NCI-H1436 (cell line): ENCODE measurements at places on chromosomes 4 and X.

GRCh38 chr4:70601422-70602039, 9.5 kb downstream of the AMBN start:
- DNase-seq: peak; percentile 84

DNA sequence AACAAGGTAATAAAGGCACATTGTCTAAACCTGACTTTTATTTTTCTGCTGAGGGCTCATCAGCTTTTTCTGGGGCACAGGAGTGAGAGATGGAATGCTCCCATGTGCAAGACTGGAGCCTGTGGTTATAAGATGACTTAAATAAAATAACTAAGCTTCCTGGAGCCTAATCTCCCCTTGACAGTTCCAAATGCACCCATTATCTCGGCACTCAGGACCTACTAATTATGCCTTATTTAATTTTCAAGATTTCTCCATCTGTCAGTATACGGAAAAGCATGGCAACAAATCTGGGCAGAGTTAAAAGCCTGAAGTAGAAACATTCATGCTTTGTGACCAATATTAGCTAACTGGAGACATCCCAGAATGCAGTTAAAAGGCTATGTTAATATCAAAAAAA, 416.7 kb upstream of the TEX13C start:
- no peak for DNase-seq

DNA sequence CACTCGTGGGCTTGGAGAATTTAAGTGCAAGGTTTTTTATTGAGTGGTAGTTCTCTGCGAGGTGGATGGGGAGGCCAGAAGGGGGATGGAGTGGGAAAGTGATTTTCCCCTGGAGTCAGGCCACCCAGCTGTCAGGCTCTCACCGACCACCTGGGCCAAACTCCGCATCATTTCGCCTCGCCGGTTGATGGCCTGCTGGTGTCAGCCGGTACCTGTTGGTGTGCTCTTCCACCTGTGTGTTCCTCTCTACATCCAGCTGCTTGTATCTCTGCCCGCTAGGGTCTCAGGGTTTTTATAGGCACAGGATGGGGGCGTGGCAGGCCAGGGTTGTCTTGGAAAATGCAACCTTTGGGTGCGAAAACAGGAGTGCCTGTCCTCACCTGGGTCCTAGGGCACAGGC, 200.9 kb downstream of the DACH2 start:
- DNase-seq: no peak

GRCh38 chrX:48939524-48940228, 17.7 kb downstream of the OTUD5 start:
- DNase-seq: no peak

- DNase-seq: no peak
Measured at GRCh38 chr4:95181996-95182306, 366.8 kb downstream of the UNC5C start.

DNA sequence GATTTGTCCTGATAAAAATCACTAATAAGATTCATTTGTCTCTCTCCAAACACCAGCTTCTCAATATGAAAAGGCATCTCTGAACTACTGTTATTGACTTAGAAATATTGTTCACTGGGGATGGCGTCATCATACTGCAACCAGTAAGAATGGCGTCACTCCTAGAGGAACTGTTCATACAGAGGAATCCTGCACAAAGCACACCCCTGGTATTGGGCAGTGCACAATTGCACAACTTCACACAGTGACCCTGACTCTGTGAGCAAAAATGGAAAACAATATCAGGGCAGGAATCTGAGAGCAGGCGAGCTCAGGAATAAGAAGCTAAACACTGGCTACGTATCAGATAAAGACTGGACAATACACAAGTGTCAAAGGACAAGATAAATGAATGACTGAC, 66.7 kb upstream of the PNPLA4 start:
- no peak for DNase-seq

DNA sequence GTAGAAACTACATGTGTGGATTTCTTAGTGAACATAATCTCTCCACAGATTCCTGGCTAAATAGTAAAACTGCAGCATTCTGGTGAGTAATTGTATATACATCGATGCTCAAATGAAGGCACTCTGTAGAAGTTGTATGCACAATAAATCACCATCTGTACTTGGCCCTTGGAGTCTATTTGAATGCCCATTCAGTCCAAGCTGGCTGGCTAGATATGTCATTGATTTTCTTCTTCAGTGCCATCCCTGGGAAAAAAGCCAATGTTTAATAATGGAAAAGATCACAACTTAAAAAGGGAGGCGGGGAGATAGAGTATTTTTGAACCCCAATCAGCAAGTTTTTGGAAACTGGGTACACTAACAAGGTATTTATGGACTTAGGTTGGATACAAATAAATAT, 381.0 kb upstream of the TEX13C start:
- no peak for DNase-seq

DNA sequence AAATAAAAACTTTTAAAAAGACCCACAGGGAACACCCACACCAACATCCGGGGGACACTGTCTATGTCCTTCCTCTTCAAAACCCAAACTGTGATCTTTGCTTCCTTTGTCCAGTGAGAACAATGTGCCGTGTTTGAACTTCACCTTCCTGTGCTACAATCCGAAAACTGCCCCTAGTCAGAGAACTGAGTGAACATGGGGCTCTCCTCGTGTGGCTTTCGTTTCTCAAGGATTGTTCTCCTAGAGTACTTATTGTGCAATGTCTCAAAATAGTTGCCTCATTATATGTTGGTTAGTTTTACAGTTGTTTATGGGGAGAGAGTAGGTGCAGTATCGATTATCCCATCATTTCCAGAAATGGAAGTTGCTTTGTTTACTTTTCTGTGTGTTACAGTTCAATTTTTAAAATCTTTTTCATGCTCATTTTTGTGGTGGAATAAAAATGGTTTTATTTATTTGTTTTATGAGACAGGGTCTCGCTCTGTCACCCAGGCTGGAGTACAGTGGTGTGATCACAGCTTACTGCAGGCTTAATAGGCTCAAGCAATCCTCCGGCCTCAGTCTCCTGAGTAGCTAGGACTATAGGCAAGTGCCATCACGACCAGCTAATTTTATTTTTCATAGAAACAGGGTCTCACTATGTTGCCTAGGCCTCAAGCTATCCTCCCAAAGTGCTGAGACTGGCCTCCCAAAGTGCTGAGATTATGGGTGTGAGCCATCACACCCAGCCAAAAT, 29.9 kb downstream of the RBMX start:
- DNase-seq: no peak

- DNase-seq: no peak
Measured at GRCh38 chr4:58070726-58071125, 960.5 kb upstream of the IGFBP7 start.

DNA sequence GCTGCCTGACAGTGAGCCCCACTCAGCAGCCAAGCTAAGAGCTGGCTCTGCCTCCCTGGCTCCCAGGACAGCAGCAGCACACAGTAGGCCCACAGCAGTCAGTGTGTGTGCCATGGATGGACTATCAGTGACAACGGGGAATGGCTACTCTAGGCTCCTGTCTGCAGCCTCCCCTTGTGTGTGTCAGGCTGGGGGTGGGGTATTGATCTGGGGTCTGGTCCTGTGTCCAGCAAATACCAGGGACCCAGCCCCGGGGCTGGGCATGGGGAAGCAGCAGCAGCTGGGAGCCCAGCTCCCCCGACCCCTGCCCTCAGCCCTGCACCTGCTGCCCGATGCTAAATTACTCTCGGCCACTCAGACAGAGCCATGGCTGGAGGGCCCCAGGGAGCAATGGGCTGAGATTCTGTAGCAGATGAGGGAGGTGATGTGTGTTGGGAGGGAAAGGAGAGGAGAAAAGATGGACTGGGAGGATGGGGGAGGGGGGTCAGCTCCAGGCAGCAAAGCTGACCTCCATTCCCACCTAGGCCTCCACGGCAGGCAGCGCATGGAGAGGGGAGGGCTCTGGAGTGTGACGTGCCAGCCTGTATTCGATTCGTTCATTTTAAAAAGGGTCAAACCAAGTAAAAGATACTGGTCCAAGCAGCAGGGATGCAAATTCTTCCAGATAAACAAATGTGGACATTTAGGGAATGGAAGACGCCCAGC, 61.3 kb upstream of the CRMP1 start:
- DNase-seq: no peak

DNA sequence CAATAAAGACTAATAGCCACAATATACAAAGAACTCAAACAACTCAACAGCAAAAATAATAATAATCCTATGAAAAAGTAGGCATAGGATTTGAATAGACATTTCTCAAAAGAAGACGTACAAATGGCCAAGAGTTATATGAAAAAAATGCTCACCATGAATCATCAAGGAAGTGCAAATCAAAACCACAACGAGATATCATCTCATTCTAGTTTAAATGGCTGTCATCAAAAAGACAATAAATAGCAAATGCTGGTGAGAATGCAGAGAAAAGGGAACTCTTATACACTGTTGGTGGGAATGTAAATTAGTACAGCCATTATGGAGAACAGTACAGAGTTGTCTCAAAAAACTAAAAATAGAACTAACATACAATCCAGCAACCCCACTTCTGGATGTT, 18.8 kb downstream of the TLR6 start:
- DNase-seq: no peak

GRCh38 chrX:40169193-40170101, 71.7 kb upstream of the BCOR start:
- DNase-seq: peak; percentile 50

- no peak for DNase-seq
Measured at GRCh38 chr4:14518136-14518535, 484.1 kb upstream of the CPEB2 start.

DNA sequence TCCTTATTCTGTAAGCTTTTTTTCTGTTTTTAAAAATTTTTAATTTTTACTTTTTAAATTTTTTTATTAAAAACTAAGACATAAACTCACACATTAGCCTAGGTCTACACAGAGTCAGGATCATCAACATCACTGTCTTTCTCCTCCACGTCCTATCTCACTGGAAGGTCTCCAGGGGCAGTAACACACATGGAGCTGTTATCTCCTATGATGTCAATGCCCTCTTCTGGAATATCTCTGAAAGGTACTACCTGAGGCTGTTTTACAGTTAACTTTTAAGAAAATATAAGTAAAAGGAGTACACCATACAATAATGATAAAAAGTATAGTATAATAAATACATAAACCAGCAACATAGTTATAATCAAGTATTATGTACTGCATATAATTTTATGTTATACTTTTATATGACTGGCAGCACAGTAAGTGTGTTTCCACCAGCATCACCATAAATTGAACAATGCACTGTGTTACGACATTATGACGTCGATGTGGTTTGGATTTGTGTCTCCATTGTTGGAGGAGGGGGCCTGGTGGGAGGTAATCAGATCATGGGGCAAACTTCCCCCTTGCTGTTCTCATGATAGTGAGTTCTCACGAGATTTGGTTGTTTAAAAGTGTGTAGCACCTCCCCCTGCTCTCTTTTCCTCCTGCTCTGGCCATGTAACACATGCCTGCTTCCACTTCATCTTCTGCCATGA, 21.3 kb downstream of the IL15 start:
- DNase-seq: no peak

DNA sequence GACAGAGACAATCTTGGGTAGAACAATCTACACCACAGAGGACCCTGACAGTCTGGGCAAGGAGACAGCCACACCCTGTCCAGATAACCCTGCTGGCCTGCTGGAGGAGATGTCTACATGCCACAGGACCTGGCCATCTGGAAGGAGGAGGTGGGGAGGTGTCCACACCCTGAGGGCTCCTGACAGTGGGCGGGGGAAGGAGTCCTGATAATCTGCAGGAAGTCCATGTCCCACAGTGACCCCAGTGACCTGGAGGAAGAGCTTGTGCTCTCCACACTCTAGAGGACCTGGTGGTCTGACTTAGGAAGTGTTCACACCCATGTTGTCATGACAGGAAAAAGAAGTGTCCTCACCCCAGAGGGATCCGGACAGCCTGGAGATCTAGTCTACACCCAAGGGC, 5.5 kb downstream of the SUV39H1 start:
- no peak for DNase-seq

DNA sequence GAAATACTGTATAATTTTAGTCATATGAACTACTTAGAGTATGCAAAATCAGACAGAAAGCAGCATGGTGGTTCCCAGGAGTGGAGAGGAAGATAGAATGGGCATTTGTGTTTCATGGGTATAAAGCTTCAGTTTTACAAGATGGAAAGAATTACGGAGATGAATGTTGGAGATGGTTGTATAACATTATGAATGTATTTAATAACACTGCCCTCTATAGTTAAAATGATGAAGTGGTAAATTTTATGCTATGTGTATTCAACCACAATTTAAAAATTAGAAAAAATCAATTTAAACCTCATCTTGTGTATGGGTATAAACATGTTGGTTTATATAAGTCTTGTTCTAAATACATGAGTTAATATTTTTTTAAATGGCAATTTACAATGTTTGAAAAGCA, 521.1 kb downstream of the FSTL5 start:
- DNase-seq: no peak

DNA sequence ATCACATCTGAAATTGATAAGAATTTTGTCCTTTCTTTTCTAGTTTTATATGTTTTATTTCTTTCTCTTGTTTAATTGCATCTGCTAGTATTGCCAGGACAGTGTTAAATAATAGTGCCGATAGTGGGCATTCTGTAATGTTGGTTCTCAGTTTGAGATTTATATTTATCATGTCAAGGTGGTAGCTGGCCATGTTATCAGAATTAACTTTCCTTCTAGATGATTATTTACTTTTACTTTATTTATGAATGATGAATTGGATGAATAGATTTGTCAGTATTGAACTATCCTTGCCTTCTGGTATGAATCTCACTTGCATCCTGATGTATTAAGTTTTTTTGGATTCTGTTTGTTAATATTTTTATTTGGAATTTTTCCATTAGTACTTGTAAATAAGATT, 42.7 kb downstream of the METAP1 start:
- no peak for DNase-seq

- no peak for DNase-seq
Measured at GRCh38 chrX:78092296-78092695, 11.8 kb upstream of the PGK1 start.

GRCh38 chr4:109440948-109441347, 7.3 kb downstream of the SEC24B start:
- no peak for DNase-seq

- no peak for DNase-seq
Measured at GRCh38 chrX:13664020-13664419, 11.1 kb downstream of the TCEANC start.

- DNase-seq: no peak
Measured at GRCh38 chrX:30151964-30152363, 63.4 kb upstream of the MAGEB2 start.

- DNase-seq: no peak
Measured at GRCh38 chrX:110448459-110448858, 89.8 kb downstream of the RTL9 start.

DNA sequence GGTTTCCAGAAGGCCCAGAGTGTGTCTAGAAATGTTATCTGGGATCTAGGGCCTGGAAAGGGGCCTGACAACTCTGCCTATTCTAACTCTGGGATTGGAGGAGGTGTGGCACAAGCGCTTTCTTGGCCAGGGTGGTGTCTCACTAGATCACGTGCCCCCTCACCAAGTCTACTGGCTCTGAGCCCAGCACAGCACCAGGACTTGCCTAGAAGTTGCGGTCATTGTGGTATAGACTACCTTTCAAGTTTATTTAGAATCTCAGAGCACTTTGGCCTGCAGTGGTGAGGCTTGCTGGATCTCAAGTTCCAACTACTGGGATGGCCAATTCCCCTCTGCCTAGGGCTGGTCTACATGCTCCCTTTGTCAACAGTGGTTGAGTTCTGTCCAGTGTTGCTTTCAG, 223.3 kb upstream of the MAGEB2 start:
- DNase-seq: no peak

- no peak for DNase-seq
Measured at GRCh38 chrX:112812741-112813140, 27.9 kb downstream of the AMOT start.

GRCh38 chrX:100299559-100299958, 110.5 kb downstream of the PCDH19 start:
- DNase-seq: no peak
